CD8-positive, alpha-beta T cell (primary cell): ENCODE measurements at places on chromosomes 7 and 10.

DNA sequence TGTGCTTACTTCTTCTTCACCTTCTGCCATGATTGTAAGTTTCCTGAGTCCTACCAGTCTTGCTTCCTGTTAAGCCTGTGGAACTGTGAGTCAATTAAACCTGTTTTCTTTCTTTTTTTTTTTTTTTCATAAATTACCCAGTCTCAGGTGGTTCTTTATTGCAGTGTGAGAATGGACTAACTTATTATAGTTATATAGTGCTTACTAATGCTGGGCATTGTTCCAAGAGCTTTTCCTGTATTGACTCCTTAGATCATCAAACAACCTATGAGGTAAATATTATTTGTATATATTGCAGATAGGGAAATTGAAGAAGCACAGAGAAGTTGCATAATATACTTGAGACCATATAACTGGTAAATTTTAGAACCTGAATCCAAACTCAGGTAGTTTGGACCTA lies 98.1 kb downstream of the MBL2 start:
- no peak for DNase-seq

- peak; percentile 78 for DNase-seq
These were observed 231.2 kb downstream of the EXOC4 start for GRCh38 chr7:133484086-133484485.

DNA sequence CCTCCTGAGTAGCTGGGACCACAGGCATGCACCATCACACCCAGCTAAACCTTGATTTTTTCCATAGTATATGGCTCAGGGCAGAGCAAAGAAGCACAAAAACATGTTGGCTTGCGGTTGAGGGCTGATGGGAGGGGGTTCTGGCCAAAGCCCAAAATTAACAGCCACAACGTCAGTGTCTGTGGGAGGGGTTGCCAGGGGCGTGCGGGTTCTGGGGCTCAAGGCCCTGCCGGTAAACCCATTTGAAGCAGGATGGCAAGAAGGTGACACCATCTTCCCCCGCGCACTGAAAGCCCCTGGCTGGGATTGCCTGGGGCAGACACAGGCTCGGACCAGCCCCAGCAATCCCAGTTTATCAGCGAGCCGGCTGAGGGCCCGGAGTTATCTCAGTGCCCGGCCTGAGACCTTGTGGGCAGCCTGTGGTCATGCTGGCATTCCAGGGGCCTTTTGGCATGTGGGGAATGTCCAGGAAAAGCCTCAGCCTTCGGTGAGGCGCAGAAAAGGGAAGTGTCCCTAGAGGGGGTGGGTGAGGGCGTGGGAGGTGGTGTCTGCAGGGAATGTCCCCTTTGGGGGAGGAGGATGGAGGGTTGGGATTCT lies 167.7 kb upstream of the TNRC18 start:
- DNase-seq, result no peak

- DNase-seq, result no peak
These were observed 116.9 kb downstream of the EVX1 start for GRCh38 chr7:27359181-27360125.

DNA sequence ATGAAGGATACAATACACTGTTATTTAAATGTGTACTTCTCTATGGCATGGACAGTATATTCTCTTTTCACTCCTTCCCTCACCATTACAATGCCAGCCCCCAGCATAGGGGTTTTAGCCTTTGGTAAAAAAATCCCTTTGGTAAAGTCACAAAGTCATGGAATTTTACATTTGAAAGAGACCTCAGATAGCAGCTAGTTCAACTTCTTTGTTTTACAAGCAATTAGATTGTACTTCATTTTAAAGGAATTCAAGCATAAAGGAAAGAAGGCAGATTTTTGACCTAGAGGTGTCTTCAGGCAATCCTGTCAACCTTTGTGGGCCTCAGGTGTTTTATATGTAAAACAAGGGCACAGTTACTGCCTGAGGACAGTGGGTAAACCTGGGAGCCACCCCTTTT lies 1188.4 kb upstream of the AUTS2 start:
- no peak for DNase-seq

DNA sequence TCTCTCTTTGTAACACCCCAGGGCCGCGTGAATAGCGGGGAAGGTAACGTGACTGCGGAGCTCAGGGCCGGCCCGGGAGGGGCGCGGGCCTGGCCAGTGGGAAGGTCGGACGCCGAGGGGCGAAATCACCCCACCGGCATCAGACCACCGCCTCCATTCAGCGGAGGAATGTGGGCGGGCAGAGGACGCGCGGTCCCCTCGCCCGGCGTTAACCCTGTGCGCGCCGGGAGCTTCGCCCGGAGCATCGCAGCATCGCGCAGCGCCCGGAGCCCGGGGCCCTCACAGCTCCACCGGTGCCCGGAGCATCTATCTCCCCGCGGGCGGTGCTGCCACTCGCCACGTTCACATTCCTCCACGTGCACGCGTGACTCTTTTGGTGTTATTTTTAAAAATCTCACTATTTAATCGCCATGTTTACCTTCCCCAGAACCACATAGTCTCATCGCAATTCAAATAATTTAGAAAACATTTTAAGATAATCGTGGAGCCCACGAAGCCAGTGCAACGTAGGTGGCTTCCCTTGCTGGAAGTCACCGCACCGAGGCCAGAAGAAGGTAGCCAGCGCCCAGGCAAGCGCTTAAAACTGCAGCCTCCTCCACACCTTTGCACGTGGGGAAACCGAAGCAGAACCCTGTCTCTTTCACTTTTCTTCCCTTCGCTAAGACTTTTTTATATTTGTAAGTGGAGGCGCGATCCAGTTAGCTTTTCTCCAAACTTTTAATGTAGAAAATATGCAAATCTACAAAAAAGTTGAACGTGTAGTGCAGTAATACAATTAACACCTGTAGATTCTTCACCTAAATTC lies 21.8 kb downstream of the FGFBP3 start:
- no peak for DNase-seq

DNA sequence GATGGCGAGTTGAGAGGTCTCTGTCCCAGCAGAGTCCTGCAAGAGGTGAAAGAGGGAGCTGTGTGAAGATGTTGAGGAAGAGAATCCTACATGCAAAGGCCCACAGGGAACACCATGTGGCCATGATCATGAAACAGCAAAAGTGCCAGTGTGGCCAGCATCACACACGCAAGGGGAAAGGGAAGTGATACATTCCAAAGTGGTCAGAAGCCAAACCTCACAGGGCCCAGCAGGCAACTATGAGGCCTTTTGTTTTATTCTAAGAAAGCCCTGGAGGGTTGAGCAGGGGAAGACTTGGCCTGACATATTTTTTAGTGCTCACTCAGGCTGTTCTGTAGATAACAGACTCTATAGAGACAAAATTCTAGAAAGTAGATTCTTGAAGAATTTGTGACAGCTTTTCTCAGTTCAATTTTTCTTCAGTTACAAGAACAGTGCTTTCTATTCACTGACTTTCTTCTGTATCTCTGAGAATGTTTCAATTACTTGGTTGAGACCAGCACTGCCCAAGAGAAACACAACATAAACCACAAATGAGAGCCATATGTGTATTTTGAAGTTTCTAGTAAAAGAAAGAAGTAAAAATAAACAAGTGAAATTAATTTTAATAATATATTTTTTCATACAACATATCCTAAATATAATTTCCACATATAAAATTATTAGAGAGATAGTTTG lies 82.3 kb downstream of the HTR7 start:
- no peak for DNase-seq

DNA sequence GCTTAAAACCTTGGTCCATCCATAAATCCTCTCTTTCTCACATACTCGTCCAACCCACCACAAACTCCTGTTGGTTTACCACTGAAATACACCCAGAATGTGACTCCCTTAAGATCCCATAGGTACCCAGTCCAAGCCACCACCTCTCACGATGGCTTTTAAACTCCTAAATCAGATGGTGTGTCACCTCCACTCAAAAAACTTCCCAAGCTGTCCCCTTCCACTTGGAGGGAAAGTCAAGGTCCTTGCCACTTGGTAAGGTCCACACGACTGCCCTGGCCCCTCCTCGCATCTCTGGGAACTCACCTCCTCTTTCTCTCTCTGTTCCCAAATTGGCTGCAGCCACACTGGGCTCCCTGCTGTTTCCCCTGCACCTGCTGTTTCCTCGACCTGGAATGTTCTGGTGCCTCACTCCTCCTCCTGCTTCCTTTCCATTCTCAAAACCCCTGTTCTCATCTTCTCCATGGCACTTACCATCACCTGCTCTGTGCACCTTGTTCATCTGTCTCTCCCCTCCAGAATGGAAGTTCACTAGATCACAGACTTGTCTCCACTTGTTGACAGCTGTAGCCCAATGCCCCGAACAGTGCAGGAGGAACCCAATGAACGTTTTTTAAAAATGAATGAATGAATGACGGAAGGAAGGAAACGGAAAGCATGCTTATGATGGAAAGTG lies 23.0 kb downstream of the ZFAND2A start:
- DNase-seq, result no peak

GRCh38 chr10:114876169-114876568 lies 54.6 kb downstream of the FHIP2A start:
- DNase-seq, result no peak

- no peak for DNase-seq
These were observed 1.2 kb downstream of the UCN3 start for GRCh38 chr10:5365928-5366327.

DNA sequence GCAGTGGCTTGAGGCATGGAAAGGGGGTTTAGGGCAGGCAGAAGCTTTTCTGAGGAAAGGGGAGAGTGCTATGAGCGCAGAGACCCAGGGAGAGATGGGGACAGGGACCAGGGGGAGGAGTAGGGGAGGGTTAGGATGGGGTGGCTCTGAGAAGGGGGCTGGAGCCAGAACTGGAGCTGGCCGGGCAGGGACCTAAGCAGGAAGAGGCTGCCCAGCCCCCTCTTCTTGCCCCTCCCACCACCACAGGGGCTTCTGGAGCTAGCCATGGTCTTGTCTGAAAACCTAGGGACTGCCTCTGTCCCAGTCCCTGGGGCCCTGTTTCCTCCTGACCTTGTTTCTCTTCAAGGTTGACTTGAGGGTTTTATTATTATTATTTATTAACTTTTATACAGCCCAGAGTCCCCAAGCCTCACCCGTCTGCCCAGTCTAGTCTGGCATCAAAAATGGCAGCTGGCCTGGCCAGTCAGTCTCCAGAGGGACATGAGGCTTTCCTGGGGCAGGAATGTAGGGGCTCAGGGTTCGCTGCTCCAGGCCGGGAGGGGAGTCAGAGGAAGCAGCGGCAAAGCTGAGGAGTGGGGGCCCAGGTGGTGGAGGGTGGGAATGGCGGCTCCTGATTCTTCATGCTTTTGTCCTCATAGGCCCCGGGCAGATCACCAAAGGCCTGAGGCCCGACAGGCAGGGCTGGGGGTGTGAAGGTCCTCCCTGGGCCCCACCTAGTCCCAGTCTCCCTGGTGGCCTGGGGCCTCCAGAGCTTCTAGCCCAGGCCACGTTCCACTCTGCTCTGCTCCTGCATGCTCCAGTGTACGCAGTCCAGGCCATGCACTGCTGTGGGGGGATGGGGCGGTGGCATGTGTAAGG lies 5.7 kb downstream of the TRIM8 start:
- DNase-seq, result no peak

- no peak for DNase-seq
These were observed 75.7 kb downstream of the VPS41 start for GRCh38 chr7:38833329-38833728.

- DNase-seq, result no peak
These were observed 28.8 kb downstream of the WDR86 start for GRCh38 chr7:151381098-151381347.

DNA sequence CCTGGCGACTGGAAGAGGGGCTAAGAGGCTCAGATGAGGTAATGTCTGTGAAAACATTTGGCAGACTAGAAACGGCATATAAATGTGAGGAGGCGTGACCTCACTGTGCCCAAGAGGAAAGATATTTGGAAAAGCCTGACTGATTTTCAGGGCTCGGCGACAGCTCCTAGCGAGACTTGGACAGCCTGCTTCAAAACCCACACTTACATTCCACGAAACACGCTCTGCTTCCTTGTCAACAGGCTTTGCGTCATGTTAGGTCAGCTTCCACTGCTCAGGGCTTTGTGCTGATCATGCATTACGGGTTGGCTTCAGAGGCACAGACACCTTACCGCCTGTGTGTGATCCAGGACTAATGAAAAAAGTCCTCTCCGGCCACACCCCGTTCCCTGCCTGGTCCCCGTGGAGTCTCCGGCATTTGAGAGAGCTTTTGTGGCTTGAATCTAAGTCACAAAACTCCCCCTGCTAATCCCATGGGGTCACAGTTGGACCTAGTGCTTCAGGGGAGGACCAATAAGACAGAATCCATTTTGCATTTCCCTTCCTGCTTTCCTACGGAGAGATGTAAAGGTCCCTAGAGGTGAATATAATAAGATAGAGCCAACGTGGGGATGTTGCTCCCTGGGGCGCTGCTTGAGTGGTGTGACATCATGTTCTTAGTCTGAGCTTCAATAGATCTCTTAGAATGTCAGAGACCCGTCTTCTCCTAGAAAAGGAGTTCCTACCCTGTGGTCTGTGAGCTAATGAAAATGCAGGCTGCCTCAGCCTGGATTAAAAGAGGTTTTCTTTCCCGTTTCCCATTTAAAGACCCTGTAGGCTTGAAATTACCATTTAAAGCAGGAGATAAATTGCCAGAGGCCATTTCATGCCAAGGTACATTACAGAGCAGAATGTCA lies 25.5 kb downstream of the FGFBP3 start:
- DNase-seq, result no peak

DNA sequence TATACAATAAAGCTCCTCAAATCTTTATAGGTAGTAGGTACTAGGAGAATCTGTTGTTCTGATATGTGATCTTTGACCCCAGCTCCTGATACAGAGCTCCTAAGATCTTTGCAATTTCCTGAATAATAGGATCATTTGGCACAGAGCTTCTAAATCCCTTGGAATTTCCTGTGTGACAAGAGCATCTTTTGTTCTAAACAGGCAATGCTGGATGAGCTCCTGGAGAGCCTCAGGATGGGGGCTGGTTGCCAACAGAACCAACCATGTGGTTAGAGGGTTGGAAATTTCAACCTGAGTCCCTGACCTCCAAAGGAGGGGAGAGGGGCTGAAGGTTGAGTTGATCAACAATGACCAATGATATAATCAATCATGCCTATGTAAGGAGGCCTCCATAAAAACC lies 629.0 kb downstream of the CCSER2 start:
- DNase-seq, result no peak

GRCh38 chr10:113985297-113985844 lies 58.3 kb upstream of the ADRB1 start:
- no peak for DNase-seq

- DNase-seq, result no peak
These were observed 43.4 kb downstream of the ADCYAP1R1 start for GRCh38 chr7:31095286-31096197.

DNA sequence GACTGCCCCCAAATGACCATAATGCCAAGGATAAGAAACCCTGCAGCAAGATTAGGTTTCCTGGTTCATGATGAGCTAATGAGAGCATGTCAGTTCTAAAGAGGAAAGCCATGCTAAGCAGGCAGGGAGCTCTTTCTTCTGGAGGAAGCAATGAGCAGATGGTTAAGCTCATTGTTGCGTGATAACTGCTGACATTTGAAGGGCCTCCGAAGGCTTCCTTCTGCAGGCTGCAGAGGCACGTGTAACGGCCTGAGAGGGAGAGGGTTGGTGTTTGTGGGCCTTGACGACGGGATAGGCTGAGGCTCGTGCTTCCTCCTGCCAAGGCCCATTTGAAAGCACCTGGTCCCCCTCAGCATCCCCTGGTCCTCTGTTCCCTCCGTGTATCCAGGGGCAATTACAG lies 63.5 kb upstream of the BTBD16 start:
- DNase-seq, result no peak
